ENCODE measurements at places on chromosomes 1 and 21. TPM values are rescaled to one million over a fixed set of nuclear protein-coding genes. Genes with fewer than 3 reads are reported as not detected.

DNA sequence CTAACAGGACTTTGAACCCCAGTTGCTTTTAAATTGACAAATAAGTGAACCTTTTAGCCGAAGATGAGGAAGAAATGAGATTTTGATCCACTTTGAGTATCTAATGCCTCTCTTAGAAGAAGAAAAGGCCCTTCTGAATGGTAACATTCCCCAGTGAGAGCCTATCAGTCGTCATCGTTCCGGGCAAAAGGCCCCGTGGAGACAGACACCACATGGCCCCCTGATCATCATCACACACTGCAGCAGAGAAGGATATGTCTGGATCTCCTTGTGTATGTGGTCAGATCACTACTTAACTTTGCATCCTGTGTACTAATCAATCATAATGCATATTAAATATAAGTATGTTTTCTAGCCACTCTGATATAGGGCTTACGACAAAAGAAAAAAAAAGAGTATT lies 87.3 kb upstream of the SMYD2 start:
- no peak for DNase-seq

GRCh38 chr1:67572594-67573221 lies 112.3 kb upstream of the GADD45A start:
- peak; percentile 87 for DNase-seq

GRCh38 chr1:19942088-19942487 lies 18.7 kb upstream of the PLA2G2E start:
- DNase-seq, result no peak

- no peak for DNase-seq
Observed at GRCh38 chr1:1826356-1827088, 48.3 kb upstream of the NADK start.

- no peak for DNase-seq
Observed at GRCh38 chr1:167447521-167448136, 70.7 kb downstream of the CD247 start.

GRCh38 chr1:64940025-64940424 lies 26.3 kb downstream of the JAK1 start:
- DNase-seq, result no peak

DNA sequence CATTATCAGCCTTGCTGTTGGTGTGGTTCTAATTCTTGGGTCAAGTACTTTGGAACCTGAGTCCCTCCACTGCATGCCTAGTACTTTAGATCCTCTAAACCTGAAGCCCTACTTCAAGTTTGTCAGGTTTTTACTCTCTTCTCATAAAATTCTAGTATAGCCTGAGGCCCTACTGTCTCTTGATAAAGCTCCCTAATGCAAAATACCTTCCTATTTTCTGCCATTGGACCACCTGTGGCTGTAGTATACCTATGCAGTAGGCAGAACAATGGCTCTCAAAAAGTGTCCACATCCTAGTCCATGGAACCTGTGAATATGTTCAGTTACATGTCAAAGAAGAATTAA lies 47.5 kb upstream of the NEK7 start:
- no peak for DNase-seq

- peak; percentile 39 for DNase-seq
Observed at GRCh38 chr1:145846201-145846612, 777 bp downstream of the NUDT17 start.

DNA sequence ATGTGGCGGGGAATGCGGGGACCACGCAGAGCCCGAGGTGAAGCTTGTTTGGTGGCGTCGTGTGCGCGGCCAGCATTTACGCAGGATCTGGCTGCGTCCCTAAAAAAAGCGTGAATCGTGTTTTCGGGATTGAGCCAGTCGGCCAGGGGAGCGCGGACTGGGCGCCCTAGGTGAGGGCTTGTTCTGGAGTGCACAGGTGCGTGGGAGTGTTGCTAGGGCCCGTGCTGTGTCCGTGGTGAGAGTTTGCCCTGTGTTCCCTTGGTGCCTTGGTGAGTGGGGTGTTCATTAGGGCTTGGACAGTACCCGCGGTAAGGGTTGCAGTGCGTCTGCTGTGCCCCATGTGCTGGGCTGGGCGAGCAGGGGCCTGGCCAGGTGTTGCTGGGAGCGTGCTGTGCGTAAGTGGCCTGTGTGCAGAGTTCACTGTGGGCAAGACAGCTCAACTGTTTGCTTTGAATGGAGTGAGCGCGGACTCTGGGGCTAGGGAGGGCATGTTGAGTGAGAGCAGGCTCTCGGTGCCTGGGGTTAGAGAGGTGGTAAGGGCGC lies 673 bp downstream of the CD46 start:
- DNase-seq, result no peak

- no peak for DNase-seq
Observed at GRCh38 chr1:48743480-48743879, 33.2 kb downstream of the BEND5 start.

DNA sequence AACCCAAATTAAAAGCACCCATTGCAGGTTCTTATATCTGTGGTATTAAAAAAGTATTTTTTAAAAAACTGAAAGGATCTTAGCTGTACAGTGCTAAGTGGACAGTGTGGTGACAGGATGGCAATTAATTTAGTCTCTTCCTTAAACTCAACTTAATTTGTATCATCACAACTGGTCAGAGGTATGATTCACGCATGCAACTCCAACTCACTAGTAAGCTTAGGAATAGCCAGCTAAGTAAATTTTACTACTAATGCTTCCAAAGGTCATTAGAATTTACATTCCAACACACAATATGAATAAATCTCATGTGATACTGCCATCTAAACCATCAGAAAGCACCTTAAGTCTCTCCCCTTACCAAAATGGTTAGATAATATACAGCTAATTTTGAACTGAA lies 35.4 kb downstream of the ENAH start:
- DNase-seq, result no peak

DNA sequence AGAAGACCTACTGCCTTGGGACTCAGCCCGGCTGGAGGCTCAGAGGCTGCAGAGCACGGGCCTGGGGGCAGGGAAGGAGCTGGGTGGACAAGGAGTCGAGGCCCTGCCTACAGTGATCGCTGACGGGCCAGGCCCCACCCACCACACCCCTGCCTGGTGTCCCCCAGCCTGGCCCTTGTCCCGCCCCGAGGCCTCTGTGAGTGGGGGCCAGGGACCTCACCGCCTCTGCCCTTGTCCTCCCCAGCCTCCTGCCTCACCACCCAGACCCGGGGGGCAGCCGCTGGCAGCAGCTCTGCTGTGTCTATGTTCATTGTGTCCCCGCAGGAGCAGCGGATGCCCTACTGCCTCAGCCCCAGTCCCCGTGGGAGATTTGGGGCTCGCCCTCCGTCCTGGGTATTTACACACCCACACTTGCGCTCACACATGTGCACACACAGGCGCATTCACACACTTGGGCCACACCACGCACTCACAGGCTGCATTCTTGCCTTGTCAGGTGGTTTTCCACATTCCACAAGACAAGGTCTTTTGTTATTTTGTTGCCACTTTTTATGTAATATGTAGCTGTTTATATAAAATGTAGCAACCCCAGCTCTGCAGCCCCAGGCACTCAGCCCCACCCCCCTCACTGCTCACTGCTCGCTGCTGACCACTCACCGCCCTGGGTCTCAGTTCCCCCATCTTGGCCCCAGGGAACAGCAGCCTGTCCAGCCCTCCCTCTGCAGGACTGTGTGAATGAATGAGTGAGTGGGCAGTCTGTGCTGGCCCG lies 7.3 kb downstream of the PFKL start:
- no peak for DNase-seq

DNA sequence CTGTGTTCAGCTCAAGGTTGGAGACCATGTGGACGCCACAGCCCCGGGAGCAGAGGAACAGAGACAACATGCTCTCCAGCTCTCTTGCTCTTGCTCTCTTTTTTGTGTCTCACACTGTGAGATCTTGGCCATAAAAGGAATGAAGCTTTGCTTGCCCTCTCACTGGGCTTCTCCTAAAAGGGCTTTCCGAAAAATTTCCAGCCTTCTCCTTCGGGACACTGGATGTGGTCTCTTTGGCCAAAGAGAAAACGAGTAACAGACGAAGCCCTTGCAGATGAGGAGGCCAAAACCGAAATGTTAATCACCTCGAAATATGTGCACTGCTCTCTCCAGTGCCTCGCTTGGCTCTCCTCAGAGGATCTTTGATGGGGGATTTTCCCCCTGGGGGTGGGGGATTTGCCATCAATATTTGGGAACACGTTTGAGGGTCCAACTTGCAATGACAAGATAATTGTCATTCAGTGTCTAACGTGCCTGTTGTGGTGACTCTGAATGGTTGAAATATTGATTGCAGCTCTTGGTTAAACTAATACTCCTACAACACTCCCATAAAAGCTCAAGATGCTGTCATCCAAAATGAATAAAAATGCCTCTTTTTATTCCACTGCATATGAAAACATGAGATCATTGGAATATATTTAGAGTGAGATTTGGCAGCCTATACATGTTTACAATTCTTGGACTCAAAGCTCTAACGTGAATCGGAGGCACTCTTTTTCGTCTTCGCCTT lies 68.6 kb upstream of the ANGPTL1 start:
- no peak for DNase-seq

DNA sequence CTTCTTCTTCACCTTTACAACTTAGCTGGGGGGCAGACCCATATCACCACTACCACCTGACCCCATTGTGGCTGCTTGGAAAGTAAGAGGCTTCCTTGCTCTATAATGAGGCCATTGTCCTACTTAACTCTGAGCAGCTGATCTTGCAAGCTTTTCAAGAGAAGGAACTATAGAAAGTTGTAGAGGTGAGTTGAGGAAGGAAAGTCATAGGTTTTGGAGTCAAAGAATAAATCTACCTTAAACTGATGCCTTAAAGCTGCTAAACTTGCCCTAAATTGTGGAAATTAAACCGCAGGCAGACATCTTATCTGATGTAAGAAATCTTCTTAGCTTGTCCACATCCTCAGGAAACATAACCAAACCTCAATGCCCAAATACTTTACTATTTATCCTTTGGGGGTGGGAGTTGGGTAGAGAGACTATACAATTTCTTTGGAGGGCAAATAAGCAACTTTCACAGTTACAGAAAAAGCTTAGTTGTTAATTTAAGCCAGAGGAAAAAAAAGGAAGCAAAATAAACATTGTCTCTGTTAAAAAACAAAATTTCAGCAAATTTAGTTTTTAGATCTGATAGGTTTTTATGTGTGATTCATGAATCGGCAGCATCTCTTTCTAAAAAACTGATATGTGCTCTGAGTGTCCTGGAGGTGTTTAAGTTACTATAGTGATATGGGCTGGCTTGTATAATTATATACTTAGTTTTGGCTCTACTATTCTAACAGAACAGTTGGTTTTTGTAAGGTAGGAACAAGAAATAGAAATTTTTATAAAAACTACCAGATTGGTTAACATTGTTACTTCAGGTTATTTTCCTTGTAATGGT lies 4.7 kb downstream of the IL23R start:
- DNase-seq, result no peak

GRCh38 chr1:65109487-65109886 lies 38.5 kb upstream of the AK4 start:
- peak; percentile 3 for DNase-seq

GRCh38 chr1:184258525-184258924 lies 128.3 kb upstream of the C1orf21 start:
- DNase-seq, result no peak

DNA sequence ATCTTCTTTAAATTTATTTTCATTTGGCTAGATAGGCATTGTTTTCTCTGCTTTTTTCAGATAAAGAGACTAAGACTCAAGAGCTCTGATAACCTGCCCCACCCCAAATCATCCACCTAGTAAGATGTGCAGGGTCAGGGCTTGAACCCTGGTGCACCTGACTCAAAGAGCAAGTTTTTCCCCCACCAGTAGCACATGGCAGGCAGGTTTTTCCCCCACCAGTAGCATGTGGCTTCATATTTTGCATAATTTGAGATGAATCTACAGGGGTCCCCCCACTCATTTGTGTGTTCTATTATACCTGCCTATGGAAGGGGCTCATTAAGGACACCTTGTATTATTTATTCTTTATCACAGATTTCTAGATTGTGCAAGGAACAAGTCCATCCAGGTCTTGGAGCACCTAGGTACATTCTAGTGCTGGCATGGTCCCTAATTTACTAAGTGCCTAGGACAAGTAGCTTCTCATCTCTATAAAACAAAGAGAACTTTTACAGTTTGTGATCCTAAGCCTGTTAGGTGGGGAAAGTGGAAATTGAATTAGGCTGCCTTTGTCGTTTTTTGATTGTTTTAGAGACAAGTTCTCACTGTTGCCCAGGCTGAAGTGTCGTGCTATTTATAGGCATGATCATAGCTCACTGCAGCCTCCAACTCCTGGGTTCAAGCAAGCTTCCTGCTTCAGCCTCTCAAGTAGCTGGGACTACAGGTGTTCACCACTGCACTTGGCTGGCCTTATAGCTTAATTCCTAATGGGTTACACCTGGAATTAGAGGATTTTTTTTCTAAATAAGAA lies 13.2 kb upstream of the CTSE start:
- no peak for DNase-seq

GRCh38 chr1:103256490-103256889 lies 148.2 kb upstream of the COL11A1 start:
- DNase-seq, result no peak

Gene ASPM
- 19.5 TPM for polyA plus RNA-seq

Gene CNR2
- 0.13 TPM for polyA plus RNA-seq

Gene LYPD8
- polyA plus RNA-seq, result not detected

Gene WLS
- polyA plus RNA-seq, result 153 TPM

Gene HSPG2
- 213 TPM for polyA plus RNA-seq

Gene ADAM30
- not detected for polyA plus RNA-seq
